ENCODE measurements at places on chromosomes 4 and X. TPM values are rescaled to one million over a fixed set of nuclear protein-coding genes. Genes with fewer than 3 reads are reported as not detected.
A peak's percentile ranks its signal among the peaks of the same experiment; 100 is the strongest.

DNA sequence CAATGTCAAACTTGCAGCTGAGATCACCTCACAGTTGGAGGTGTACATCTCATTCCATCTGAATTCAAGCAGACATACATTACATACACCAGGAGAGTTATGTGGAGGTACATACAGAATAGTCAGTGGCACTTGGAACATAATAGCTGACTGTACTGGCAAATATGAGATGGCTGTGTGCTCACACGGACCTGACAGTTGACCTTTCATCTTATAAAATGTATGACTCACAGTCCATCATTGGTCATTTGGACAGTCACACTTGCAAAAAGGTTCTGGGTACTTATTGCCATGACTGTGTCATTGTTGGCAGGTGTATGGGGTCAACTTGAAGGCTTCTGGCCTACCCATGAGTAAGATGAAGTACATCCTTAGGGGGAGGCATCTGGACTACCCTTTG is 88.6 kb upstream of the WDR1 start:
- no peak overlapping the region for H3K27ac ChIP-seq
- H3K4me3 ChIP-seq, result no peak overlapping the region
- no peaks in the 10 kb centered on the region for H3K4me1 ChIP-seq
- H3K27me3 ChIP-seq, result no peaks in the 10 kb centered on the region
- DNase-seq, result no peak

DNA sequence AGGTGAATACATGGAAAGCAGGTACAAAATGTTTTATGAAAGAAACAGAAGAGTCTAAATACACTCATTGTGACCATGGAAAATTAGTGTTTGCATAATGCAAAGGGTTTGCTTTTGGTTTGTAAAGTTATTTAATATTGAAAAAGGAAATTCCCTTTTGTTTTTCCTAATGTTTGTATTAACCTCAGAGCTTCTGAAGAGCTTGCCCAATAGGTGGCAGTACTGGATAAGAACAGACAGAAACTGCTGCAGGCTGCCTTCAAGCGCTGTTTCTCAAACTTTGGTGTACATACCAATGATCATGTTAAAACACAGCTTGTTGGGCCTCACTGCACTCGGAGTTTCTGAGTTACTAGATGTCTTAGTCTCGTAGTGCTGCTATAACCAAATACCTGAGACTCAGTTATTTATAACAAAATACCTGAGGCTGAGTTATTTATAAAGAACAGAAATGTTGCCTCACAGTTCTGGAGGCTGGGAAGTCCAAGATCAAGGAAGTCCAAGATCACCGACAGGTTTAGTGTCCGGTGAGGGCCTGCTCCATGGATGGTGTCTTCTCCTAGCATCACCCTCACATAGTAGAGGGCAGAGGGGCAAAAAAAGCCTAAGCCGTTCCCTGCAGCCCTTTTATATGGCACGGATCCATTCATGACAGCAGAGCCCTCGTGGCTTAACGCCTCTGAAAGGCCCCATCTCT is 54.2 kb downstream of the SUPT20HL2 start:
- DNase-seq, result no peak
- H3K4me1 ChIP-seq, result no peaks in the 10 kb centered on the region
- no peaks in the 10 kb centered on the region for H3K36me3 ChIP-seq

- DNase-seq, result no peak
- no peak overlapping the region for H3K27ac ChIP-seq
- H3K4me1 ChIP-seq, result no peaks in the 10 kb centered on the region
- no peaks in the 10 kb centered on the region for H3K27me3 ChIP-seq
- no peak overlapping the region for H3K4me3 ChIP-seq
Observed at GRCh38 chr4:137495578-137495977, 36.7 kb downstream of the PCDH18 start.

DNA sequence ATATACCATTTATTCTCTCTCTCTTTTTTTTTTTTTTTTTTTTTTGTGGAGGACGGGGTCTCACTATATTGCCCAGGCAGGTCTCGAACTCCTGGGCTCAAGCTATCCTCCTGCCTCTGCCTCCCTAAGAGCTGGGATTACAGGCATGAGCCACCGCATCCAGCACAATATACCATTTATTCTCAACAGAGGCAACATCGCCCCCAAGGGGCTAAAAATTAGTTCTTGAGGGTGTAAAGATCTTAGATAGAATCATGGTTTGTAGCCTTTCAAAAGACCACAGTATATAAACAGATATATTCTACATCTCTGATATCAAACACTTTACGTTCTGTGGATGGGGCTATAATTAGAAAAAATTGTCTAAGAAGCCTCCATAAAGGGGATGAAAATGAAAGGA is 39.8 kb upstream of the TCEAL2 start:
- no peaks in the 10 kb centered on the region for H3K36me3 ChIP-seq
- no peak overlapping the region for H3K4me3 ChIP-seq
- H3K4me1 ChIP-seq, result no peaks in the 10 kb centered on the region
- H3K27me3 ChIP-seq, result no peaks in the 10 kb centered on the region
- no peak overlapping the region for H3K27ac ChIP-seq

- H3K4me1 ChIP-seq, result no peaks in the 10 kb centered on the region
- DNase-seq, result no peak
- H3K27ac ChIP-seq, result peak overlapping the region; percentile 16
- no peak overlapping the region for H3K4me3 ChIP-seq
- no peaks in the 10 kb centered on the region for H3K27me3 ChIP-seq
Observed at GRCh38 chr4:152045807-152046571, 285.2 kb upstream of the GATB start.

Gene AWAT2
- total RNA-seq, result not detected

Measured in aorta (tissue), 5 donors.